ENCODE measurements at places on chromosomes 7 and 10. TPM values are rescaled to one million over a fixed set of nuclear protein-coding genes. Genes with fewer than 3 reads are reported as not detected.

The CYP26C1 gene
- 0.09 TPM for total RNA-seq

The MSRB2 gene
- total RNA-seq = 24.3 TPM

The CPEB3 gene
- 0.92 TPM for total RNA-seq

The PLCE1 gene
- 1.1 TPM for total RNA-seq

The FKBP6 gene
- not detected for total RNA-seq

The HTRA1 gene
- 227 TPM for total RNA-seq
